ENCODE measurements at places on chromosomes 16 and 17.

GRCh38 chr17:35968520-35969054 lies 12.7 kb downstream of the CCL16 start:
- DNase-seq = no peak

DNA sequence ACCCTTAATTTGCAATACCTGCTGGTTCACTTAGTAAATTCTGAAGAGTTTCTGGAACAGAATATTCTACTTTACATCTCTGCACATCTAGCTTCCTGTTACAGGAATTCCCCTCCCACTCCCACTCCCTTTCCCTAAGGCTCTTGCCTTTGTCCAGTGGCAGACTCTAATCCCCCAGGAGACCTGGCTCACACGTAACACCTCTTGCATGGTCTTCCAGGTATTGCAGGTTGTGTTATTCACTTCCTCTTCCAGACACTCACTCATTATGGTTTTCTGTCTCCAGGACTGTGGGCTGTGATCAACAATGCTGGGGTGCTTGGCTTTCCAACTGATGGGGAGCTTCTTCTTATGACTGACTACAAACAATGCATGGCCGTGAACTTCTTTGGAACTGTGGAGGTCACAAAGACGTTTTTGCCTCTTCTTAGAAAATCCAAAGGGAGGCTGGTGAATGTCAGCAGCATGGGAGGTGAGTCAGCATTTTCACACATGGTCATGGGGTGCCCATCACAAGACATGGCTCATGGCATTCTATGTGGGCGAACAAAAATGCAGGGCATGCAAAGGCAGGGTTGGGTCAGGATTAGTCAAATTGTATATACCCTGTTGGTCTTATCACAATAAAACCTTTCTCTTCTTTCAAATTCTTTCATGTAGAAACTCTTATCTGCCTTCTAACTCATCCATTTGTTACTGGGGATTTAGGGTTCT lies 35.8 kb downstream of the HSD17B2 start:
- no peak for DNase-seq

DNA sequence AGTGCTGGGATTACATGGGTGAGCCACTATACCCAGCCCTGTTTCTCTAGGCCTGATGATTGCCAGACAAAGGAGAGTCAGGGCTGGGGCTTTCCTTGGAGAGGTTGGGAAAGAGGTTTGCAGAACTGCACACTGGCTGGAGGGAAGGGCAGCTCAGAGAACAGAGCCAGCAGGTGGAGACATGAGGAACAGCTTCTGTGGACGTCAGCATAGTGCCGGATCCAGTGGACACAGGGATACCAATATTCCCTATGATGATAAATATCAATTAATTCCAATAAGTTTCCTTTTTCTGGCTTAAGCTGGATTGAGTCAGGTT lies 43.2 kb upstream of the SCNN1B start:
- no peak for DNase-seq

DNA sequence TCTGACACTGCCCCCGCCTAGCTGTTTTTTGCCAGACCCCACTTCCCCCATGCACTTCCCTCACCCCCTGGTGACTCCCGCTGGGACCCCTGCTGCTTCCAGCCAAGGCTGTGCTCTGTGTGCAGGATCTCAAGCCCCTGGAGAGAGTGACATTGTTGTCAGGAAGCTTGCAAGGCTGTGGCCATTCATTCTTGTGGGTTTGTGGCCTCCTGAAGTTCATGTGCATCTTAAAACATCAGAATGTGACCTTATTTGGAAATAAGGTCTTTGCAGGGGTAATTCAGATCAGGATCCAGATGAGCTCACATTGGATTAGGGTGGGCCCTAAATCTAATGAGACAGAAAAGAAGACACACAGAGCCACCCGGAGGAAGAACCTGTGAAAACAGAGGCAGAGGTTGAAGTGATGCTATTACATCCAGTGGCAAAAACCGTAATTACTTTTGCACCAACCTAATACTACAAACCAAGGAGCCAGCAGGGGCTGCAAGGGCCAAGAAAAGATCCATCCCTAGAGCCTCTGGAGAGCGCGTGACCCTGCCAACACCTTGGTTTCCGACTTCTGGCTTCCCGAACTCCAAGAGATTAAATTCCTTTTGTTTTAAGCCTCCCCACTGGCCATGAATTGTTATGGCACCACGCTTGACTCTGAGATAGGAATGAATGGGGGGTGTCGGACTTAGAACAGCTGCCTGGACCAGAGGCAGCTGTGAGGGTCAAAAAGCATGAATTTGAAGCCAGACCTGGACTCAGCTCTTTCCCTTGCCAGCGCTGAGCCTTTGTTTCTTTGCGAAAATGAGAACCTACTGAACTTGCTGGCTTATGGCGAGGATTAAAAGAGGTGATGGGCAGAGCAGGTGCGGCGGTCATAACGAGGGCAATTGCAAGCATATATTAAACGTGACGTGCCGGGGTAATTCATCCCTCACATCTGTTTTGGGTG lies 75.5 kb downstream of the BMERB1 start:
- DNase-seq = no peak

DNA sequence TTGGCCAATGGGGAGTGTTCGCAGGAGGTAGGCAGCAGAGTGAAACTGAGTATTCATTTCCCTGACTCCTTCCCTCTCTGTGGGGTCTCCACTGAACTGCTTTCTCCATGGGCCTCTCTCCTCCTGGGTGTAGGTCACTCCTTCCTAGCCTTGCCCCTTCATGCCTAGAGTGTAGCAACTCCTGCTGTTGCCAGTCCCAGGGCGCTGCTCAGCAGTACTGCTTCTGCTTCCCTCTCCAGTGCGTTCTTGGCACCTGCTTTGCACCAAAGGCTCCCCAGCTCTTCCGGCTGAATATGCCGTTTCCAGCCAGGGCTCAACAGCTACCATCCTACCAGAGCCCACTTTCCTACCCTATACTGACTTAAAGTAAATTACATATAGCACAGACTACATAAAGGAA lies 92.2 kb downstream of the MAF start:
- DNase-seq = no peak

DNA sequence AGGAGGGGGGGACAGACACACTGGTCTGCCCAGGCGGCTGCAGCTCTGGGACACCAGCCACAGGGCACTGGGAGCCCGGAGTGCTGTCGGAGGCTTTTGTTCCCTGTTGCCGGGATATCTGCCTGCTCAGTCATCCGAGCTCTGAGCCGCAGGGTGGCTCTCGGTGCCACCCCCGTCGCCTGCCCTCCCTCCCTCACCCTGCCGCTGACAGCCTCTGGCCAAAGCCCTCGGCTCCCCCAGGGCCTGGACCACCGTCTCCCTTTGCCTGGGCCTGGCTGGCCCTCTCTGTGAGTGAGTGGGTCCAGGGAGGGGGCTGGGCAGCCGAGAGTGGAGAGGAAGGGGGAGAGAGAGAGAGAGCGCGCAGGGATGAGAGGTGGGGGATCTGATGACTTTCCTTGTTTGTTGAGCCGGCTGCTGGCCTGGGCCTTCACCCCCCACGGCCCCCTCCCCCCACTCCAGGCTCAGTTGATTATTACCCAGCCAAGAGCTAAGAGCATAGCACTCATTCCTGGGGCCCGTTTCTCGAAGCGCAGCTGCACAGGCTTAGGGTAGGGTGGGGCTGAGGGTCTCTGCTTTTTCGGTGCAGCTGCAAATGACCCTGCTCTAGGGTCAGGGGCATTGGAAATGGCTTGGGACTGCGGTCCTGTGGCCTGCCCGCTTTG lies 2.7 kb downstream of the FOXJ1 start:
- no peak for DNase-seq

- DNase-seq = no peak
Measured at GRCh38 chr17:77830816-77831473, 127.6 kb upstream of the TNRC6C start.

GRCh38 chr17:14337596-14338079 lies 36.8 kb downstream of the HS3ST3B1 start:
- no peak for DNase-seq

- peak; percentile 41 for DNase-seq
Measured at GRCh38 chr17:82931699-82932517, 92.1 kb upstream of the ZNF750 start.

GRCh38 chr17:17156107-17156506 lies 50.0 kb downstream of the PLD6 start:
- no peak for DNase-seq

- DNase-seq = no peak
Measured at GRCh38 chr16:19175492-19176262, 7.6 kb downstream of the SYT17 start.

- DNase-seq = no peak
Measured at GRCh38 chr16:28572696-28573510, 19.2 kb downstream of the SGF29 start.

DNA sequence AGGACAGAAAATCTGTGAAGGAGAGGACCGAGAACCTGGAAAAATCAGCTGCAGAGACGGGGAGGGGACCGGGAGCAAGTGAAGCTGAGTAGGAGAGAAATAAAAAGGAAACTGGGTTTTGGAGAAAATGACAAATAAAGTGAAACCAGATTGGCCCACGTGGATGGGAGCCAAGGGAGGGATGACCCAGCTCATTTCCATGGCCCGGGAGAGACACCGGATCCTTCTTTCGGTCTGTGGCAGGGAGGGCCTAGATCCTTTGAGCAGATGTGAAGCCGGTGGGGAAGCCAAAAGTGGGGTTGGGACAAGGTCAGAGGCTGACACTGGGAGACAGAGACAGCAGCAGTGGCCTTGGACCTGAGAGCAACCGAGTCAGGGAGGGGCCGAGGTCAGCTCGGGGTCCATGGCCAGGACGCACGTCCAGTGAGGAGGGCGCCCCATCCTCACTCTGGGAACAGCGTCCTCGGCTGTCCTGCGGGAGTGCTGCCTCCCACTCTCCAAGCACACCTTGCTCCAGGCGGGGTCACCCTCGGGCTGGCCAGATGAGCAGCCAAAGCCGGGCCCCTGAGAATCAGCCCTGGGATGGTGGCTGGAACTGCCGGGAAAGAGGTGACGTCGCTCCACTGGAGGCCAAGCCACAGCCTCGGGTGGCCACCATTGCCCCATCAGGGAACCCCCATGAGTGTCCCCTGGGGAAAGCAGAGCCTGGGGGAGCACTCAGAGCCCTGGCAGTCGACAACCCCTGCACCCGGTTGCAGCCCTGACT lies 50.8 kb upstream of the CDR2 start:
- no peak for DNase-seq

DNA sequence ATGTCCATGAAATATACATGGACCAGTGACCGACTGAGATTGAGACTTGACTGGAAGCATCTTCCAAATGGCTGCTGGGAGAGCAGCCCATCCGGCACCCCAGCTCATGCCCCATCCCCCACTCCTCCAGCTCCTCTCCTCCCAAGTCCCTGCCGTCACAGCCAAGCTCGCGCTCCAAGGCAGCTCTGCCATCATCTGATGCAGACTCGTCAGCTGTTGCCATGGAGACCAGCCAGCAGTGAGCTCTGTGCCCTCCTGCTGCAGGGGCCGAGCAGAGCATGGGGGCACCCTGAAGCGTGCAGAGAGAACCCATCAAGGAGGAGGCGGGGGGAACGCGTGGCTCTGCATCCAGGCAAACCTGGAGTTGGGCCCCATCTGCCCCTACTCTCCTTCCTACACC lies 74.5 kb upstream of the TNRC6C start:
- no peak for DNase-seq

GRCh38 chr16:57863434-57864160 lies 61.3 kb upstream of the KIFC3 start:
- peak; percentile 65 for DNase-seq

- DNase-seq = no peak
Measured at GRCh38 chr17:57210972-57211411, 45.3 kb upstream of the MSI2 start.

- no peak for DNase-seq
Measured at GRCh38 chr16:63069047-63069446, 1032.8 kb upstream of the CDH8 start.

DNA sequence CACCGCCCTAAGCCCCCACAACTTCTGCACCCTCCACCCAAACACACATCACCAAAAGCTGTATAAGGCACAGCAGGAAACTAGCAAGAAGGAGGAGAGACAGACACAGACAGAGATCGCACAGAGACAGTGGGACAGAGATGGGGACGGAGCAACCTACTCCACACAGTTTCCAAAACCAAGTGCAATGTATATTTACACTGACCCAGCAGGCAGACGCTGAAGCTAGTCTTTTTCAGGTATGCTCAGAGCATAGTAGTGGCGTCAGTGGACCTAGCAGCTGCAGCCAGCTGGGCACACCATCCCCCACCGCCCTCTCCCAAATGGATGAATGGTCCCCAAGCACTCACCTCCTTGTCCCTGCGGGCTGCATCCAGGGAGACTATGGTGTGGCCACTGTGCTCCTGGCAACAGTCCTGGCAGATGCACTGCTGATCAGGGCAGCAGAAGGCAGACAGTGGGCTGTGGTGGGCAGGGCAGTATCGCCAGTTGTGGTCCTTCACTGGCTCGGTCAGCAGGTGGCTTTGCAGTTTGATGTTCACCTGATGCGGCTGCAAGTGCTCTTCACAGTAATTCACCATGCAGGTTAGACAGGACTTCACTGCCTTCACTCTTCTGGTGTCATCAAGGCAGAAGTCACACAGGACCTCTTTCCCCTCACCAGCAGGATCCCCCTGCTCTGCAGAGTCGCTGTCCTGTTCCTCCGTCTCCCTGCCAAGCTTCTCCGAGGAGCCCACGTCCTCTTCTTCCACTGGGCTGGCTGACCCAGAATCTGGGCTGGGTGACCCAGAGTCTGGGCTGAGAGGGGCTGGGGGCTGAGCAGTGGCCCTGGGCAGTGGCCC lies 31.5 kb upstream of the FBXW10B start:
- no peak for DNase-seq

DNA sequence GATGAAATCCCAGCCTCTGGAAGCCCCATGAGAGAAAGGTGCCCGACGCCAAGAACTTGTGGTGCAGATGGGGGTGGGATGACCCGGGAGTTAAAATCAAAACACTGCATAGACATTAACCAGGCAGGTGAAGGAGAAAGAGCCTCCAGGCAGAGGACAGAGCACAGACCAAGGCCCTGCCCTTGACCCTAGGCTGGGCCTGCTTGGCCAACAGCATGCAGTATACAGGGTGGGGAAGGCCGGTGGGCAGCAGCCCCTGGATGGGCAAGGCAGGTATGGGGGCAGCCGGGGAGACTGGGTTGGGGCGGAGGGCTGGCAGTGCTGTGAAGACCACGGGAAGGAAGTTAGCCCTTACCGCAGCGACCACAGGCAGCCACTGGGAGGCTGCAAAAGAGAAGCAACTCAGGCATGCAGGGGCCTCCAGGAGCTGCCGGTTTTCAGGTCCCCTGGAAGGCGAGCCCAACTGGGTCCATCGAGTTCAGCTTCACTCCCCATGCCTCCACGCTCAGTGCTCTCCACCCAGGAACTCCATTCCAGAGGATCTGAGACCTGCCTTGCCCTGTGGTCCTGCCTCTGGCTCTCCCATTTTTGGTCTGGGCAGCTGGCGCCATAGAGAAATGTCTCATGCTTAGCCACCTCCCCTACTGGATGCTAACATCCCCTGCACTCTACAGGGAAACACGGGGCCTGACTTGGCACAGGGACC lies 81.2 kb downstream of the C16orf95 start:
- DNase-seq = no peak

DNA sequence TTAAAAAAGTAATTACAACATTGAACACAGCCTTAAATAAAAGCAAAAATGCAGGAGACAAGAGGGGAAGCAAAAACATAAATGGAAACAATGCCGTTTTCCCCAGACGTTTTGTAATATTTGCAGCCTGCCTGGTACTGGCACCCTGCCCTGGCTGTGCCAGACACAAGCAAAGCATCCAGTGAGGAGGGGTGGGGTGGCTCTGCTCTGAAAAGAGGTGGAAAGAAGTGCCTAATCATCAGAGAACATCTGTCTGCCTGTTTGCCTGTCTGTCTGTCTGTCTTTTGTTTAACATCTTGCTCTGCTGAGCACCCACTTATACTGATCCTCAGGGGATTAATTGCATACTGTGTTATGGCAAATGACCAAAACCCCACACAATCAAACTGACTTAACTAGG lies 62.7 kb downstream of the C16orf82 start:
- DNase-seq = no peak

GRCh38 chr17:76511668-76512365 lies 10.6 kb upstream of the RHBDF2 start:
- no peak for DNase-seq

- DNase-seq = no peak
Measured at GRCh38 chr17:43574348-43574747, 28.2 kb upstream of the ETV4 start.

Measured in amniotic stem cell (primary cell).